Natural killer cell treated with Interleukin-12 subunit alpha and Interleukin-12 subunit beta and Interleukin-15 and Interleukin-18, amount 100 ng/mL, for 72 hours (primary cell): ENCODE measurements at places on chromosomes 7 and 10. TPM values are rescaled to one million over a fixed set of nuclear protein-coding genes. Genes with fewer than 3 reads are reported as not detected.
A peak's percentile ranks its signal among the peaks of the same experiment; 100 is the strongest.

CHST12 gene
- 29.6 TPM for total RNA-seq

DNA sequence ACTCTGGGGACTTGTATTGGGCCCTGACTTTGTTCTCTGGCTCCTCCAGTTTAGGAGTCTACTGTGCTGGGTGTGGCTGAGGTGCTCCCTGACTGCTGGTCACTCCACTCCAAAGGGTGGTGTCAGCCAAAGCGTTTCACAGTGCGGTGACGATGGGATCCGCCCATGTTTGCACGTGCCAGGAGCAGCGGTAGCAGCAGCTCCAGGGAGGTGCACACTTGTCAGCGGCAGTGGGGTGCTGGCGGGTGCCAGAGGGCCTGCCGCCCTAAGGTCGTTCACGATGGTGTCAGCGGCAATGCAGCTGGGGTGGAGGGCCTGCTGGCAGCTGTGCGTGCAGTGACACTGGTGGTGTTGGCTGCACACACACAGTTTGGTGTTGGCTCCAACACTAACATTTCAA, 268.5 kb upstream of the AKR1E2 start:
- no peak for DNase-seq

GRCh38 chr10:22986771-22987542, 59.1 kb downstream of the ARMC3 start:
- DNase-seq: no peak

- DNase-seq: no peak
Observed at GRCh38 chr7:19465861-19466260, 243.0 kb downstream of the POLR1F start.

DNA sequence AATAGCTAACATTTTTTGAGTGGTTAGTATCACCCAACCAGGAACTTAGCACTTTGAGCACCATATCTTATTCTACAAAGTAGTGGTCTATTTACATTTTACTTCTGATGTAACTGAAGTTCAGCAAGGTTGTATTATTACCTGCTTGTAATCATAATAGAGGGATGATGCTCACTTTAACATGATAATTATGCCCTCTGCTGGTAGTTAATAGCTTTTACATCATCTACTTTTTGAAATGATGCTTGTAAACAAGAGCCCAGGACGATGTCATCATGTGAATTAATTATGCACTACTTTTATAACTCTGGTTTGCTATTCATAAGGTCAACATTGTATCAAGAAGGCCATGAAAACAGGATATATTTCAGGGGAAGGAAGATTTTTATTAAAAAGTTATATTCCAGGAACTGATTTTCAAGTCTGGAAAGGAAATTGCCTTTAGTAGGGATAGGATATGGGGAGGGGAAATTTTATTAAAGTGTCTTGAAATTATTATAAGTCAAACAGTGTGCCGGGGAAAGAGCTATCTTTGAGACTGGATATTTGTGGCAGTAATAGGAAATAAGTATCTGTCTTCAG, 80.3 kb upstream of the SCIN start:
- DNase-seq: no peak

DNA sequence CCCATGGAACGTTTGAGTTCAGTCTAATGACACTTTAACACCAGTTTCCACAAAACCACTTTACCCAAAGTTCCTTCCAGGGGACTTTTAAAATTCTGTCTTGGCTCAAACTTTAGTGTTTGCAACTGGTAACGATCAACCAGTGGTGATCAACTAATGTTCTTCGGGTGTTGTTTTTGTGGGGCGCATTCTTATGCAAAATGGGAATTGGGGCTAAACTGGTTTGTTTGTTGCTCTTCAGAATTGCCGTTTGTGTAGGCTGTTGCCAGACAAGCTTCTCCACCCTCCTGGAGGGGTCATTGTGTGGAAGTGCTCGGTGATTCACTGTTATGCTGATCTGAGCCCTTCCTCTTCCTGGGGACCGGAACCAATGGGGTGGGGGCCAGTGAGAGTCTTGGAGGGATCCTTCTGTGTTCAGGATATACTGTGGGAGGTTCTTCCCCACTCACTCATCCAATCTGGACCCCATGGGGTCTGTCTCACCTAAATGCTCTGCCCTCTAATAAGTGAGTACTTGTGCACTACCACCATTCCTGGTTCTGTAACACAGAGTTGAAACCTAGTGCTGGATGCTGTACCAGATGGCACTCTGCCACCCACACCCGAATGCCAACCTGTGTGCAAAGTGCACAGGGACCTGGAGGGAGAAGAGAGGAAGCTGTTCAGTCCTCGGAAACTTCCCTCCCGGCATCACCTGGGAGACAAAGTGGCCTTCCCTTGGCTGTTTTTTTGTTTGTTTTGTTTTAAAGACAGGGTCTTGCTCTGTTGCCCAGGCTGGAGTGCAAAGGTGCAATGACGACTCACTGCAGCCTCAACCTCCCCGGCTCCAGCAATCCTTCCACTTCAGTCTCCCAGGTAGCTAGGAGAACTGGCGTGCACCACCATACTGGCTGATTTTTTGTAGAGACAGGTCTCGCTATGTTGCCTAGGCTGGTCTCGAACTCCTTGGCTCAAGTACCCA, 2.1 kb downstream of the NFE2L3 start:
- no peak for DNase-seq

GRCh38 chr7:98213888-98214810, 2.9 kb downstream of the BHLHA15 start:
- no peak for DNase-seq

HOXA9 gene
- not detected for total RNA-seq

AKR1B1 gene
- total RNA-seq: 102 TPM

GRCh38 chr7:158263964-158264748, 323.5 kb downstream of the PTPRN2 start:
- DNase-seq: peak; percentile 47

DNA sequence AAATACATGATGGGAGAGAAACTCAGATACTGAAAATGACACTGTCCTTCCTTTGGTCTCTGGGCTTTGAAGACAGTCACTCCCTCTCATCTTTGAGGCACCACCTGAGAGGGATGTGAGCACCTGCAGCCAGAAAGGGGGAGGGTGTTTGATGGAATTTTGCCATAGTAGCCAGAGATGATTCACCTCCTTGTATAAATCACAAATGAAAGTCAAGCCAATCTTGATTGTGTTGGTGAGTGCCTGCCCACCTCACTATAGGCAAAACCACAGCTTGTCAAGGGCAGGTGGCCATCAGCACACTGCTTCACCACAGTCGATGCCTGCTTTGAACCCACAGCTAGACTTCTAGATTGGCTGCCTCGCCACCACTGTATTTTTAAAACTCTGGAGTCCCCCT, 48.2 kb downstream of the PON1 start:
- DNase-seq: no peak
